Left forelimb (tissue), 1 donor: ENCODE measurements at places on chromosomes 6 and 20.

DNA sequence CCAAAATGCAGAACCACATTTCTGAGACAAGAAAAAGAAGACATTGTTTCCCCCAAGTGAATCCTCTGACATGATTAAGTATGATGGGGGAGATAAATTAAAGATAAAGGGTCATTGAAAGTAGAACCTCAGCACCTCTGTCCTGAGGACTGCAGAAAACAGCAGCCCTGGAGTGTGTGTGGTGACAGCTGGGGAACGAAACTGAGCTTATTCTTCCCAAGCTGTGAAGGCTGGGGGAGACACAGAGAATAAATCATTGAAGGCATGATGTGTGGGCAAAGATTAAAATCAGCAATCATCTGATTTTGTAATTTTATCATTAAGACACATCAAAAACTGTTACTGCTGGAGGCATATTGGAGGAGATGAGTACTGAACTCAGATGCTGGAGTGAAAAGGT, 67.5 kb upstream of the GPR6 start:
- DNase-seq: no peak

DNA sequence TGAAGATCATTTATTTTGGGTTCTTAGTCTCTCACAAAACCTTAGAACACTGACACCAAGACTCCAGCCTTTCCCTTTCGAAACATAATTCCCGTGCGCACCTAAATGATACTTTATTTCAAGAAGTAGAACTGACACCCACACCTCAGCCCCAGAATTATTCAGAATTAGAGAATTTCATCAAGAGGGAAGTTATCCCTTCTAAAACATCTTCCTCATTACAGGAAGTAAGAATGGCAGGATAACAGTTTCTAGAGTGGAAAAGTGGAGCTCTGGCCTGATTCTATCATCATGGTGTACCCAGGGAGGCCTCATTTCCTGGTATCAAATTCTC, 1.4 kb upstream of the SRXN1 start:
- DNase-seq: no peak

DNA sequence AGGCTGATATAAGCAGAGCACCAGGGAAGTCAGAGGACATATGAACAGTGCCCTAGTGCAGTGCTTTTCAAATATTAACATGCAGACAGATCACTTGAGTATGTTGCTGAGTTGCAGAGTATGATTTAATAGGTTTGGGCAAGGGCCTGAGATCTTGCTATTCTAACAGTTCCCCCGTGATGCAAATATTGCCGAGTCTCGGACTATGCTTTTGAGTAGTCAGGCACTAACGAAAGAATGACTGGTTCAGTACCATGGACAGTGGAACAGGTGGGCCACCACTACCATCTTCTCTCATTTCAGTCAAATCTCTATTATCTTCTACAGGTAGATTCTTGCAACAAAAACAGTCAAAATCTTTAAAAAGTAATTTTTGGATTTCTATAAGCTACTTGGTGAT, 3.7 kb upstream of the TMEM200A start:
- no peak for DNase-seq

DNA sequence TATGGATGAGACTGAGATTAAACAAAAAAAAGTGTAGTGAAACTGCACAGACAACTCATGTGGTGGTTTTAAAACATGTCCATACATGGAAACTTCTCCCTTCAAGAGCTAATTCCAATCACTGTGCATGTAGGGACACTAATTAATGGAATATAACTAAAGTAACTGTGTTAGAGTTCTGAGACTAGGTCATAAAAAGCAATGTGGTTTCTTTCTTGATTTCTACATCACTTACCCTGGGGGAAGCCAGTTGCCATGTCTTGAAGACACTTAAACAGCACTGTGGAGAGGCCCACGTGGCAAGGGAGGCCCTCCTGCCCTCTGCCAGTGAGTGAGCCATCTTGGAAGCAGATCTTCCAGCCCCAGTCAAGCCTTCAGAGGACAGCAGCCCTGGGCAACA, 118.2 kb upstream of the DST start:
- no peak for DNase-seq

GRCh38 chr6:36997811-36998722, 7.4 kb upstream of the FGD2 start:
- no peak for DNase-seq

- no peak for DNase-seq
These were observed 405.8 kb downstream of the PHF3 start for GRCh38 chr6:64041373-64041772.

DNA sequence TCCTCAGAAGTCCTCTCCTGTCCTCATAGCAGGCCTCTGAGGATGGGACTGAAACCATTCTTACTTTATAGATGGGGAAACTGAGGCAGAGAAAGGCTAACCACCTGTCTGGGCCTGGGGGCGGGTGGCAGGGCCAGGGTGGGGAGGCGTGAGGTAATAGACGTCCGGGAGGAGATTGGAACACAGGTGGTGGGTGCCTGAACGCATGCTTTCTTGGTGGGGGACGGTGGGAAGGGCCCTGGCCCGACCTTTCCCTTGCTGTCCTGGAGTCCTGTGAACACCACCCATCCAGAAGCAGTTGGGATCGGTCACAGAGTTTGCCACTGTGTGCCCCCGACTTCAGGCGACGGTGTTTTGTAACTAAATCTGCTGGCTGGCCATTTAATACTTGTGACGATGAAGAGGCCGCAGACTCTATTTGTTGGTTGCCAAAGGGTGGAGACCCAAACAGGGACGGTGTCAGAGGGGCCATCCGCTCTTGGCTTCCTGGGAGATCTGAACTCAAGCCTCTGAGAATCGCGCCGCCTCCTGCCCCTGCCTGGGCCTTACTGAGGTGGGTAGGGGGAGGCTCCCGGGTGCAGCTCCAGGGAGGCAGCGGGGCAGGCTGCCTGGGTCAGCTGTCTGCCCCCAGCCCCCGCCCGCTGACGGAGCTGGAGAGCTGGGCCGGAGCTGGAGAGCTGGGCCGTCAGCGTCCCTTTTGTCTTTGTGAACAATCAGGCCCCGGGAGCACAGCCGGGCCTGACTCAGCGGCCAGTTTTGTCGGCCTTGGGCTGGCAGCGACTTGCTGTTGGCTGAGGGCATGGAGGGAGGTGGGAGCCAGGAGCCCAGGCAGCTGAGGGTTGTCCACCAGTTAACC, 4.1 kb downstream of the RBM38 start:
- no peak for DNase-seq

- no peak for DNase-seq
These were observed 36.9 kb downstream of the CBFA2T2 start for GRCh38 chr20:33526769-33527168.
